Mesothelial cell of epicardium (in vitro differentiated cells): ENCODE measurements at places on chromosomes 13 and 19.
A peak's percentile ranks its signal among the peaks of the same experiment; 100 is the strongest.

GRCh38 chr19:20279516-20279915, 112.5 kb downstream of the ZNF486 start:
- no peaks in the 10 kb centered on the region for H3K36me3 ChIP-seq
- H3K4me3 ChIP-seq = no peak overlapping the region
- H3K4me1 ChIP-seq = peaks cover 24% of the 10 kb centered on the region

GRCh38 chr13:99821741-99822140, 149.8 kb downstream of the ZIC5 start:
- H3K27me3 ChIP-seq = peaks cover 5% of the 10 kb centered on the region
- no peak overlapping the region for H3K27ac ChIP-seq
- no peak for DNase-seq
- H3K4me1 ChIP-seq = no peaks in the 10 kb centered on the region
- H3K36me3 ChIP-seq = no peaks in the 10 kb centered on the region
- H3K4me3 ChIP-seq = no peak overlapping the region

- H3K27me3 ChIP-seq = peaks cover 21% of the 10 kb centered on the region
- H3K27ac ChIP-seq = no peak overlapping the region
- H3K36me3 ChIP-seq = no peaks in the 10 kb centered on the region
- H3K4me3 ChIP-seq = no peak overlapping the region
Observed at GRCh38 chr19:30887042-30887441, 462.2 kb downstream of the TSHZ3 start.

GRCh38 chr13:94031609-94032008, 447.9 kb downstream of the DCT start:
- H3K36me3 ChIP-seq = peaks cover 3% of the 10 kb centered on the region
- H3K27ac ChIP-seq = peak overlapping the region; percentile 76
- H3K4me3 ChIP-seq = no peak overlapping the region
- DNase-seq = no peak

GRCh38 chr19:46821512-46822409, 28.9 kb downstream of the AP2S1 start:
- H3K4me1 ChIP-seq = peaks cover 19% of the 10 kb centered on the region
- no peak overlapping the region for H3K27ac ChIP-seq
- no peaks in the 10 kb centered on the region for H3K36me3 ChIP-seq

- H3K27ac ChIP-seq = no peak overlapping the region
- peaks cover 43% of the 10 kb centered on the region for H3K27me3 ChIP-seq
- H3K36me3 ChIP-seq = no peaks in the 10 kb centered on the region
- no peak overlapping the region for H3K4me3 ChIP-seq
- no peak for DNase-seq
- H3K4me1 ChIP-seq = peaks cover 4% of the 10 kb centered on the region
Observed at GRCh38 chr13:53311561-53311960, 282.9 kb downstream of the OLFM4 start.

- H3K27me3 ChIP-seq = peaks cover 4% of the 10 kb centered on the region
- peaks cover 38% of the 10 kb centered on the region for H3K4me1 ChIP-seq
- H3K27ac ChIP-seq = peak overlapping the region; percentile 96
- DNase-seq = peak; percentile 65
- peak overlapping the region; percentile 81 for H3K4me3 ChIP-seq
- peaks cover 3% of the 10 kb centered on the region for H3K36me3 ChIP-seq
Observed at GRCh38 chr19:44747739-44748425, 626 bp upstream of the BCL3 start.

DNA sequence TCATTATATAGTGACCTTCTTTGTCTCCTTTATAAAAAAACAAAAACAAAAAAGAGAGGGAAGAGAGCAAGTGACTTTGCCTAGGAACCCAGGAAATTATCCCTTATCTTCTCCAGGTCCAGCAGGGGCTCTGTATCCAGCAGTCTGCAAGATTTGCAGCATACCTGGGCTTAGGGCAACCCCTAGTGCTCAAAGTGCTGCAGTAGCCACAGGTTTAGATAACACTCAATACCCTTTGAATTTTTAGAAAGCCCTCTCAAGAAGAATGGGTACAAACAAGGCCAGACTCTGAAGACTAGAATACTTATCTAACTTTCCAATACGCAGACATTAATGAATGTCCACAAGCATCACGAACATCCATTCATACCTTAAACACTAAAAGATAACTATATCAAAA, 43.2 kb downstream of the CCNA1 start:
- H3K4me1 ChIP-seq = no peaks in the 10 kb centered on the region
- no peak overlapping the region for H3K4me3 ChIP-seq
- H3K36me3 ChIP-seq = no peaks in the 10 kb centered on the region
- H3K27me3 ChIP-seq = peaks cover 7% of the 10 kb centered on the region
- no peak overlapping the region for H3K27ac ChIP-seq

GRCh38 chr13:24527266-24527775, 14.7 kb upstream of the PARP4 start:
- DNase-seq = no peak
- peaks cover 23% of the 10 kb centered on the region for H3K27me3 ChIP-seq
- no peak overlapping the region for H3K4me3 ChIP-seq
- no peak overlapping the region for H3K27ac ChIP-seq
- H3K4me1 ChIP-seq = no peaks in the 10 kb centered on the region

GRCh38 chr13:108176685-108177274, 38.6 kb downstream of the LIG4 start:
- no peaks in the 10 kb centered on the region for H3K36me3 ChIP-seq
- no peak overlapping the region for H3K4me3 ChIP-seq
- H3K4me1 ChIP-seq = no peaks in the 10 kb centered on the region
- no peak overlapping the region for H3K27ac ChIP-seq
- H3K27me3 ChIP-seq = no peaks in the 10 kb centered on the region

DNA sequence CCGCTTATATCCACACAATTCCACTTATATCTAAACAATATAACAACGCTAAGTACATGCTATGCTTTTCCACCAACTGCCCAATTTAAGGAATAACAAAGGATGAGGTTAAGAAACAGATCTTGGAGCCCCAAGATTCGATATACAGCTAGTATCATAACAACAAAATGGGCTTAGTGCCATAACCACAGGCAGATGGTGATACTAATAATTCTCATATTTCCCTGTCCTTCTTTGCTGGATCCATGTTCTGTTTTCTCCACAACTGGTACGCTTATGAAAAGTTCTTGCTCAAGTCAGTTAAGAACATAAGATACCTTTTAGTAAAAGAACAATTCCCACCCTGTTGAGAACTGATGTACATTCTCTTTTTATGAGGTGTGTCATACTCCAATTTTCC, 33.9 kb downstream of the CAB39L start:
- H3K27ac ChIP-seq = no peak overlapping the region
- H3K4me1 ChIP-seq = peaks cover 3% of the 10 kb centered on the region
- DNase-seq = no peak

DNA sequence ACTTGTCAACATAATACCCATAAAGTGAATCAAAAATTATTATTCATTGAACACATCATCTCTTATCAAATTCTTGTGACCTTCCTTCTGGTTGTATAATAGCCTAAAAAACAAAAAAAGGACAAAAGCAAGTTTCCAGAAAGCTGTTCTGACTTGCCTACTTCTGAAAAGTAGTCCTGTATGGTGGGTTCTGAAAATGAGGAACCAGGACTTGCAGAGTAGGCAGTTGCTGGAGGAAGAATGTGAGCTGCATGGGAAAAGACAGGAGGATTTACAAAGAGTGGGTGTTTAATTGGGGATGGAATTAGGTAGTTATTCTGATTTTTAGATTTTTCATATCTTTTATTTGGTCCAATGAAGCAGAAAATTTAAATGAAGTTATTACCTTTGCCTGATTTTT, 56.7 kb downstream of the RCBTB2 start:
- no peak overlapping the region for H3K4me3 ChIP-seq
- H3K27ac ChIP-seq = no peak overlapping the region
- H3K4me1 ChIP-seq = no peaks in the 10 kb centered on the region
- no peak for DNase-seq
- no peaks in the 10 kb centered on the region for H3K27me3 ChIP-seq

- peak overlapping the region; percentile 84 for H3K4me3 ChIP-seq
- peak overlapping the region; percentile 77 for H3K27ac ChIP-seq
- no peaks in the 10 kb centered on the region for H3K36me3 ChIP-seq
- H3K27me3 ChIP-seq = peaks cover 54% of the 10 kb centered on the region
Observed at GRCh38 chr13:21674490-21675009, 3.7 kb downstream of the FGF9 start.

DNA sequence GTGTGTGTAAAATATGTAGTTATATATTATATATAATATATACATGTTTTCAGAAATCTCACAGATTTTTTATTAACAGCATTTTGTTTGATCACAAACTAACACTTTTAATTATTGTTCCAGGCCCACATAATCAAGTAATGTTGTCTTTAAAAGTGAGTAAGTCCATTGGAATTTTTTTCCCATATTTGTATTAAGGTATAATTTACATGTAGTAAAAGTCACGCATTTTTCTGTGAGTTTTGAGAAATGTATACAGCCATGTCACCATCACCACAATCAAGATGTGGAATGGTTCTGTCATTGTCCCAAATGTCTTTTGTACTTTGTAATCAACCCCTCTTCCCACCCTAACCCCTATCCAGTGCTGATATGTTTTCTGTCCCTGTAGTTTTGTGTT, 120.0 kb upstream of the RFC3 start:
- no peak overlapping the region for H3K4me3 ChIP-seq
- no peak for DNase-seq
- no peak overlapping the region for H3K27ac ChIP-seq
- H3K36me3 ChIP-seq = no peaks in the 10 kb centered on the region
- H3K4me1 ChIP-seq = peaks cover 4% of the 10 kb centered on the region
- H3K27me3 ChIP-seq = no peaks in the 10 kb centered on the region

GRCh38 chr13:65932587-65933239, 1297.4 kb downstream of the PCDH9 start:
- H3K27me3 ChIP-seq = peaks cover 13% of the 10 kb centered on the region
- no peaks in the 10 kb centered on the region for H3K36me3 ChIP-seq
- peaks cover 11% of the 10 kb centered on the region for H3K4me1 ChIP-seq
- no peak overlapping the region for H3K4me3 ChIP-seq

- peak within 1 kb of the TSS; percentile 93 for H3K4me3 ChIP-seq
- peaks cover 12% of the 10 kb centered on the region for H3K4me1 ChIP-seq
- H3K27ac ChIP-seq = peak within 1 kb of the TSS; percentile 95
- peaks cover 2% of the 10 kb centered on the region for H3K27me3 ChIP-seq
- peaks cover 8% of the 10 kb centered on the region for H3K36me3 ChIP-seq
Observed at GRCh38 chr19:34926685-34927375, at the start of gene ZNF30. Gene ZNF30, plus strand, starts transcription at chr19:34926903. Its CDS starts 3,045 bp downstream, at chr19:34929948.

GRCh38 chr19:1757468-1758230, 4.3 kb downstream of the ONECUT3 start:
- H3K4me3 ChIP-seq = no peak overlapping the region
- no peak for DNase-seq
- peaks cover 2% of the 10 kb centered on the region for H3K4me1 ChIP-seq
- no peaks in the 10 kb centered on the region for H3K36me3 ChIP-seq

DNA sequence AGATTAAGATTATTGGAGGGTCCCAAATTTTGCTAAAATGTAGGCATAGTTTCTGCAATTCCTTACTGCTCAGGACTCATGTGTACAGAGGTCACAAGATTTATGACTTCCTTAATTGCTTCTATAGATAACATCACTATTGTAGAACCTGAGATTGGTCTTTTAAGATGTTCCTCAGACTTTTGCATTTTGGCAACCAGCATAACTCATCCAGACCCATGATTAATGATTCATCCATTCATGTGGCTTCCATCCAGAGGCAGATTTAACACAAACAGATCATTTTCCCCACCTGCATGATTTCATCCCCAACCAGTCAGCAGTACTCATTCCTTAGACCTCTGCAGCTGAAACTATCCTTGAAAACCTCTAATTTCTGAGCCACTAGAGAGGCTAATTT, 34.5 kb upstream of the CEACAM8 start:
- no peaks in the 10 kb centered on the region for H3K4me1 ChIP-seq
- no peak overlapping the region for H3K4me3 ChIP-seq
- no peaks in the 10 kb centered on the region for H3K27me3 ChIP-seq
- H3K27ac ChIP-seq = no peak overlapping the region

DNA sequence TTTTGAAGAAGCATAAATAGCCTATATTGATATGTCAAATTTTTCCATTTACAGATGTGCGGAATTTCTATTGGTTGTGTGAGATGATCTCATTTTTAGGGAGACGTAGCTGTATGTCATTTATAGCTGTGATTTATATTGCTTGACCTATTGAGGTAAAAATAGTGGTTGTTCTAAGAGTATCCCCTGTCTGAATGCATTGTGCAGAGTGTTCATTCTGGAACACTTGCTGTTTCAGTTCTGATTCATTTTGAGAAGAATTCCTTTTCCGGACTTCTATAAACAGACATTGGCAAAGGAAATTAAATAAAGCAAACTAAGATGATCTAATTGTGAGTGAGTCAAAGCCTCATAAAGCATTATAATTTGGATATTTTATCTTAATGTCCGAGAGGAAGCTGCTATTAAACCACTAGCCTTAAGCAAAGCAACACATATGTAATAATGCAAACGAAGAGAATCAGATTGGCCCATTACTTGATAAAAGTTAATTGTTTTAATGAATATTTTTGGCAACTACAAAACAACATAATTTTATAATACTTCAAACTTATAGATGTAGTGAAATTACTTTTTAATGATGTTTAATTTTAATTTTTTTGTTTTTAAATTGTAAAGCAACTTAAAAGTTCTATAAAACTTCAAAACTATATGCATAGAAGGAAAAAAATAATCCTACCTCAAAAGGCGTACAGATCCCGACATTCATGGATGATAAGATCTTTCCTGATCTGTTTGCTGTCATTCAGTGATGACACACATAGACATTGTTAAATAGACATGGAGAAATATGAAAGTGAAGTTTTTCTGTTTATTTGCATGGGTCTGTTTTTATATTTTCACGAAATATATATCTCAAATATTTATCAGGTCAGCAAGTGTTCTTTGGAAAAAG, 942.6 kb upstream of the SLC10A2 start:
- no peaks in the 10 kb centered on the region for H3K27me3 ChIP-seq
- peak overlapping the region; percentile 22 for H3K4me3 ChIP-seq
- H3K27ac ChIP-seq = peak overlapping the region; percentile 100

DNA sequence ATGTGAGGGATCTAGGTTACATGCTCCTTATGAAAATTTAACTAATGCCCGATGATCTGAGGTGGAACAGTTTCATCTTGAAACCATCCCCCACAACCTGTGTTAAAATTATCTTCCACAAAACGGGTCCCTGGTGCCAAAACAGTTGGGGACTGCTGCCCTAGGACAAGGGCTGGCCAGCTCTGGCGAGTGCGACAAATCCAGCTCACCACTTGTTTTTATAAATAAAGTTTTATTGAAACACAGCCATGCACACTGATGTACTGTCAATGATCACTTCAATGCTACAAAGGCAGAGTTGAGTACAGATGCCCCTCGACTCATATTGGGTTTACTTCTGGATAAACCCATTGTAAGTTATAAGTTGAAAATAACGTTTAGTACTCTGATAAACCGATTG, 235.3 kb downstream of the ATP8A2 start:
- H3K27me3 ChIP-seq = no peaks in the 10 kb centered on the region
- no peak overlapping the region for H3K4me3 ChIP-seq
- peaks cover 19% of the 10 kb centered on the region for H3K36me3 ChIP-seq
- no peak for DNase-seq
- H3K27ac ChIP-seq = no peak overlapping the region
- H3K4me1 ChIP-seq = peaks cover 9% of the 10 kb centered on the region

GRCh38 chr13:80235967-80236302, 105.0 kb downstream of the SPRY2 start:
- H3K27me3 ChIP-seq = no peaks in the 10 kb centered on the region
- DNase-seq = no peak
- no peaks in the 10 kb centered on the region for H3K36me3 ChIP-seq

DNA sequence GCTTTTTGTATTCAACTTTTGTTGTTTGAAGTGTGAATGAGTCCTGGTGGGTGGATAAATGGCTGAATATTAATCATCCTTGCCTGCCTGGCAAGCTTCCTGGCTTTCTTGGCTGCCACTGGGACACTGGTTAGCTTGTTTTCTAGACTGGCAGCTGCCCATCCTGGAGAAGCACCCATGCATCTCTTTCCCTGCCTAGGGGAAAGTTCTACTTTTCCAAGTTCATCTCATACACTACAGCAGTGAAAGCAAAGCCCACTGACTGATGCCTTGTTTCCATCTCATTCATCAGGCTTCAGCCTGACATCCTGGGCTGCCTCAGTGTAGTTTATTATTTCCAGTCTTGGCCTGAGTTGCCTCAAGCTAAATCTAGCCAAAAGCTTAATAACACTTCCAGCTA, 244.8 kb downstream of the PCDH20 start:
- H3K4me1 ChIP-seq = peaks cover 2% of the 10 kb centered on the region
- no peak for DNase-seq
- no peak overlapping the region for H3K4me3 ChIP-seq
- H3K36me3 ChIP-seq = no peaks in the 10 kb centered on the region
